ENCODE measurements at places on chromosomes 11 and 22. TPM values are rescaled to one million over a fixed set of nuclear protein-coding genes. Genes with fewer than 3 reads are reported as not detected.

GRCh38 chr11:82924522-82925224 is 23.1 kb downstream of the DDIAS start:
- no peak for DNase-seq

- no peak for DNase-seq
Measured at GRCh38 chr11:69459848-69460539, 21.5 kb upstream of the LINC01488 start.

GRCh38 chr11:110737593-110737992 is 25.4 kb upstream of the ARHGAP20 start:
- no peak for DNase-seq

DNA sequence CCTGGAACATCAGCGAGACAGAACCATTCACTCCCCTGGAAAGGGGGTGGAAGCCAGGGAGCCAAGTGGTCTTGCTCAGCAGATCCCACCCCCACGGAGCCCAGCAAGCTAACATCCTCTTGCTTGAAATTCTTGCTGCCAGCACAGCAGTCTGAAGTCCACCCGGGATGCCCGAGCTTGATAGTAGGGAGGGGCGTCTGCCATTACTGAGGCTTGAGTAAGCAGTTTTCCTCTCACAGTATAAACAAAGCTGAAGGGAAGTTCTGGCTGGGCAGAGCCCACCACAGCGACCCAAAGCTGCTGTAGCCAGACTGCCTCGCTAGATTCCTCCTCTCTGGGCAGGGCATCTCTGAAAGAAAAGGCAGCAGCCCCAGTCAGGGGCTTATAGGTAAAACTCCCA is 764.8 kb upstream of the LUZP2 start:
- DNase-seq: no peak

- no peak for DNase-seq
Measured at GRCh38 chr11:104024572-104024971, 11.9 kb upstream of the DDI1 start.

- no peak for DNase-seq
Measured at GRCh38 chr22:33167998-33168790, 110.0 kb upstream of the SYN3 start.

GRCh38 chr22:35069541-35069940 is 3.6 kb downstream of the ISX start:
- no peak for DNase-seq

GRCh38 chr11:69562816-69563215 is 78.1 kb upstream of the CCND1 start:
- no peak for DNase-seq

GRCh38 chr11:122394313-122394712 is 261.2 kb upstream of the UBASH3B start:
- no peak for DNase-seq

DNA sequence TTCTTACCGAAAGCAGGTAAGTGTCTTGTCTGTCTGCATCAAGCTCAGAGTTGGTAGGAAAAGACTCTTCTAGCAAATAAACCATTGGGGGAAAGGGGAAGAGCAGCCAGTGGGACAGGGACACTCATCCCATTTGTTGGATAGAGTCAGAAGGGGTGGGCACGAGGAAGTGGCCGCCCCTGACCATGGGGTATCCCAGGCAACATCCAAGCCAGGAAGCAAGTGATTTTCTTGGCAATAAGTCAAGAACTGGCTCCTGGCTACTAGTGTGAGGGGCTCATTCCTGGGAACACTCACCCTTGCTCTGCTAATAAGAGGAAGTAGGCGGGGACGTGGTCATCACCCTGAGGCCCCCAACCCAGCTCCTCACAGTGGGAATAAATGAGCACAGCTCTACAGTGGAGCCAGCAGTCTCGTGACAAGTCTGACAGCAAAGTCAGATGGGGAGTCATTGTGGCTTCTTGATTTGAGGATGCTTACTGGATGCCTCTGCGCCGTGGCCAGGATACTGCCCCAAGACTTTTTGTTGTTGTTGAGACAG is 6.7 kb downstream of the SLC25A18 start:
- no peak for DNase-seq

DNA sequence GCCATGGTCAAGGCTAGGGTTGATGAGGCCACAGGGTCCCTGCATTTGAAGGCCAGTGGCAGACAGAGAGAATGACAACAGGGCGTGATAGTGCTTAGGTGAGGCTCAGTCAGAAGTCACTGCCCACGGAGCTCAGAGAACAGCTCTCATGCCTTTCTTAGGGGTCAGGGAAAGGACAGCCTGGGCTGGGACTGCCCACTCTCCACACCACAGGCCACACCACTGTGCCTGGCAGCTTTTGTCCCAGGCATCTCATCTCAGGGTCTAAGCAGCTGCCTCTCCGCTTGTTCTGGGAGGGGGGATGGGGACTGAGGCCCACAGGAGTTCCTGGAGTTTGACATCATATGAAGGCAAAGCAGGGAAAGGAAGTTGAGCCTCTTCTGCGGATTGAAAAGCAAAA is 150.2 kb upstream of the B3GAT1 start:
- no peak for DNase-seq

GRCh38 chr11:121408830-121409229 is 43.3 kb upstream of the SORL1 start:
- DNase-seq: no peak

DNA sequence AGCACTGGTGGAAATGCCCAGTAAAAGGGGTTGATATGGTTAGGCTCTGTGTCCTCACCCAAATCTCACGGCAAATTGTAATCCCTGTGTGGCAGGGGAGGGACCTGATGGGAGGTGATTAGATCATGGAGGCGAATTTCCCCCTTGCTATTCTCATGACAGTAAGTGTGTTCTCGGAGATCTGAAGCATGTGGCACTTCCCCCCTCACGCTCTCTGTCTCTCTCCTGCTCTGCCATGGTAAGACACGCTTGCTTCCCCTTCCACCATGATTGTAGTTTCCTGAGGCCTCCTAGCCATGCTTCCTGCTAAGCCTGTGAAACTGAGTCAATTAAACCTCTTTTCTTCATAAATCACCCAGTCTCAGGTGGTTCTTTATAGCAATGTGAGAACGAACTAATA is 37.4 kb downstream of the PACSIN2 start:
- DNase-seq: no peak

DNA sequence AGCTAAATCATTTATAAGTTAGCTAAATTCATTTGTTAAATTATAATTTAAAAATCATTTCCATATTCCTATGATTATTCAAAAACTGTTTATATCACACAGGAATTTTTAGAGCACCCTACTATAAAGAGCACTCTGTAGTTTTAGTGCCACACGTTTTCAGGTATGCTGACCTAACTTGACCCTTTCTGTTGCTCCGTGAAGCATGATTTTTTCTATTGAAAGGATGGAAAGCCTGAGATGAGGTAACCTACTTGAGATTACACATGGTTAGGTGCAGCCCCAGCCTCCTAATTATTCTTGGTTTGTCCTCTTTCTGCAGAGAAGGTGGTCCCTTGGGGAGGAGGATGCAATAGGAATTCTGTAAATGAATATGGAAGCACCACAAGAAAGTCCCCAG is 72.6 kb downstream of the PPFIBP2 start:
- no peak for DNase-seq

DNA sequence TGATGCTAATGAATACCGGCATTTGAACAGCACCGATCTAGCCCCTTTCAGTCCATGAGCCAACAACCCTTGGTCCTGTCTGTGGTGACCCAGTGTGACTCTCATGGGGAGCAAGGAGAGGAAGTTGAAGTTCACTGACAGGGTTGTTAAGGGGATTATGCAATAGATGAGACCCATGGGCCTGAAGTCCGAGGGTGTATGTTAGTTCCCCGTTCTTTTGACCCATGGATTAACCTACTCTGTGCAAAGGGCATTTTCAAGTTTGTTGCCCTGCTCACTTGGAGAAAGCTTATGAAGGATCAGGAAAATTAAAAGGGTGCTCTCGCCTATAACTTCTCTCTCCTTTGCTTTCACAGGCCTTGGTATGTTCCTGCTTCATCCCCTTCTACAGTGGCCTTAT is 4.9 kb downstream of the PNPLA3 start:
- DNase-seq: no peak

DNA sequence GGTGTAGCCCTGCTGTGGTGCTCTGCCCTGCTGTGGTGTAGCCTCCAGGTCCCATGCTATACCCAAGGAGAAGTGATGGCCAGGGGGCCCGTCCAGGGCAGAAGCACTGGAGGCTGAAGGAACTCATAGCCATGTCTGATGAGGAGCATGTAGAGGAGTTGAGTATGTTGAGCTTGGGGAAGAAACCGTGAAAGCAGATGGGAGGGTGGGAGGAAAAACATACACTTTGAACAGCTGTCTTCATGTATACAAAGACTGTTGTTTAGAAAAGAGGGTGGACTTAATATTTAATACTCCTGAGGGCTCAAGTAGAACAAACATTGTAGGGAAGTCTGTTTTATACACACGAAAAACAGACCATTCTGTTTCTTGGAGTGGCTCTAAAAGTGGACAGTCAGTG is 26.6 kb upstream of the TTC12 start:
- DNase-seq: no peak

DNA sequence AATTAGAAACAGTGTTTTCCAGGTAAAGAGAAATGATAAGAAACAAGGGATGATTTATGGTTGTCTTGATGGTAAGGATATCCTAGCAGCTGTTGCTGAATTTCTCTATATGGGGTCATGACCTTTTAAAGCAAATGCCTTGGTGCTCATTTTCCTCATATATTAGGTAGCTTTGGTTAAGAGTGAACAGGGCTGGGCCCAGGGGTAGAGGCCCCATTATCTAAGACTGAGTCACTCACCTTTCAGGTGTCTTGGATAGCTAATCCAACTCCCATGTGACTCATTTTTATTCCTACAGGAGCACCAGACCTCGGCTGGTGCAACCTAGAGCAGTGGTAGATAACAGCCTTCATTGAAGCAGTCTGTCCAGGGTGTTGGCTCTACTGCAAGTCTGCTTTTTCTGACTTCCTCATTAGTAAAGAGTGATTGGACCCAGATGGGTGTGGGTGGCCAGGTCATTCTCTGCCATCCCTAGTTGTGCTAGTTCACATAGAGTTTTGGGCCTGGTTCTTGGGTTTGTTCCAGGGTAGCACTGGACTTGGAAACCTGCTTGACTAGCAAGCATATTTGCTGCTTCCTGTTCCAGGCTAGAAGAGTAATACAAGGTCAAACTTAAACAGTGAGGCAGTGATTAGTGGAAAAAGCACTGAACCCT is 37.4 kb downstream of the CTNND1 start:
- DNase-seq: no peak

- DNase-seq: no peak
Measured at GRCh38 chr11:71269603-71270511, 17.5 kb upstream of the SHANK2 start.

DNA sequence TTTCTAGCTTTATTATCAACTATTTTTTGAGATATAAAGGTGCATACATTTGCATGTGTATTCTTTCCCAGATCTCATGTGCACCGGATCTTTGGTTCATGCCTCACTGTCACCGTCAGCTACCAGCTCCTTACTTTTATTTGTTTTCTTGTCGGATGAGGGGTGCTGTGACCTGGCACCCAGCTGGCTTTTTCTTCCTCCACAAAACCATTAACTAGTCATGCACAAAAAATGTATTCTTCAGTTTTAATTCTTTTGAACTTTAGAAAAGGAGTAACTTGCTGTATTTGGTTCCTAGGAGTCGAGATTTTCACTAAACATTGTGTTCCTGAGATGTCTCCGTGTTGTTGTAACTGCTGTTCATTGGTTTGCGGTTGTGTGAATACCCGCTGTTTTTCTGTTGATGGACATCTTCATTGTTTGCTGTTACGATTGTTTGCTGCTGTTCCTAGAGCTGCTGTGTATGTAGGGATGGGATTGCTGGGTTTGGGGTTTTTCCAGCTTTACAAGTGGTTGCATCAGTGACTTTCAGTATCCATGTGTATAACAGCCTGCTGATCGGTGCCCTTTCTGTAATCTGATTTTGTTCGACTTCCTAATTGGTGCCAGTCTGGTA is 39.4 kb downstream of the MOV10L1 start:
- DNase-seq: no peak

DNA sequence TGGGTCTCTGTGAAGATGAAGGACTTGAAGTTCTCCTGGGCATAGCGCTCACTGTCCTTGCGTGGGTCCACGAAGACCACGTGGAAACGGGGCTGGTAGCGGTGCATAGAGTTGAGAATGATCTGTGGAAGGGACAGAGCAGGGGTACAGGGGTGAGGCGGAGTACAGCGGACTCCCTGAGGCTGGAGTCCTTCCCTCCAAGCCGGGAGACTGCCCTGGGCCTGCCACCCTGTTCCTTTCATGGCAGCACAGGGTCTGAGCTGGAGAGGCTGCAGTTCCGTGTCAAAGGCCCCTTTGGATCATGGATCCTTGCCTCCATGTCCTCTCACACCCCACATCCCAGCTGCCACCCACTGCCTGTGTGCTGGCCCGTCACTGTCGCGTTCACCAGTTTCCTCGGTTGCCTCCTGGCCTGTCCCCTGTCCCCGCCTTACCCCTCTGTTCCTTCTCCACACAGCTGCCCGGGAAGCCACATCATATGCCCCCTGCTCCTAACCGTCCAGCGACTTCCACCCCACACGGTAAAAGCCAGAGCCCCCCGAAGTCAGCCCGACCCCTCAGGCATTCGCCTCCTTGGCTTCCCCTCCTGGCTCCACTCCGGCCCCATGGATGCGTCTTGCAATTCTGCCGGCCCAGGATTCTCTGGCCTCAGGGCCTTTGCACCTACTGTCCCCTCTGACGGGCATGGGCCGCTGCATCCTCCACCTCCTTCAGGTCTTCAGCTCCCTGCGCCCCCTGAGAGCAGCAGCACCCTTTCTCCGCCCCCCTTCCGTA is 3.4 kb upstream of the NUDT8 start:
- DNase-seq: no peak

DNA sequence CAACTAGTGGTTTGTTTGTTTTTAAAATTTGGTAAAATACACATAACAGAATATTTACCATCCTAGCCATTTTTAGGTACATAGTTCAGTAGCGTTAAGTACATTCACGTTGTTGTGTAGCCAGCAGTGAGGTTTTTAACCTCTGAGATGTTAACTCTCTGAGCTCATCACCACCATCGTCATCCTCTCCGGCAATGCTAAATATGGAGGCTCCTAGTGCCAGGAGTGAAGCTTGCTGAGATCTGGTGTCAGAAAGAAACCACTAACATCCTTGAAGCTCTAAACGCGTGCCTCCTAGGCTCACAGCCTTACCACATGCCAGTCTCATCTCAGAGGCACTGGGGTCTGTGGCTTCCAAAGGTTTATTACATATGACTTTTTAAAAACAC is 330.2 kb upstream of the B3GAT1 start:
- DNase-seq: no peak

TRIM6 gene
- 0.14 TPM for total RNA-seq

TREH gene
- total RNA-seq: not detected

MRGPRX3 gene
- total RNA-seq: not detected

C22orf42 gene
- not detected for total RNA-seq

OR5A1 gene
- not detected for total RNA-seq

NXPE2 gene
- total RNA-seq: not detected

GAB4 gene
- total RNA-seq: not detected

MYBPC3 gene
- total RNA-seq: not detected

RASSF7 gene
- 21.8 TPM for total RNA-seq

SSTR3 gene
- total RNA-seq: 3.5 TPM

Data from activated CD4-positive, alpha-beta T cell treated with anti-CD3 and anti-CD28 coated beads, Interleukin-2, amount 10 ng/mL, durations not matched to agents 24 days and 14 days (primary cell).